Epithelial cell of proximal tubule (primary cell): ENCODE measurements at places on chromosomes 5 and 9.
A peak's percentile ranks its signal among the peaks of the same experiment; 100 is the strongest.

DNA sequence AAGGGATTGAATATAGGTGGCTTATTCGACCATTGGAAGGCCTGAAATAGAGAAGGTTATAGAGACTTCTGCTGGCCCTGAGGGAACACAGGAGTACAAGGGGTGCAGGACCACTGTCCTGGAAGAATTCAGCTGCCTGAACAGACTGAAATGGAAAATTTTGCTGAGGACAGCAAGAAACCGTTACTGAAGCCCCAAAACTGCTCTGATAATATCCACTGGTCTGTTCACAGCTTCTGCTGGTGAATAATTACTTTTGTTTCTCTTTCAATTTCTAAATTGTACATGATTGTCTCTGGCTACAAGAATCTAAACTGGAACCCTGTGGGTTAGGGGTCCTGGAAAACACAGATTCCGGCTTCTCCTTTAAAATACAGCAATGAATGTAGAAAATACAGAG, 218.5 kb upstream of the CDH12 start:
- DNase-seq, result no peak

GRCh38 chr5:53063176-53063575, 46.4 kb downstream of the MOCS2 start:
- DNase-seq, result no peak

DNA sequence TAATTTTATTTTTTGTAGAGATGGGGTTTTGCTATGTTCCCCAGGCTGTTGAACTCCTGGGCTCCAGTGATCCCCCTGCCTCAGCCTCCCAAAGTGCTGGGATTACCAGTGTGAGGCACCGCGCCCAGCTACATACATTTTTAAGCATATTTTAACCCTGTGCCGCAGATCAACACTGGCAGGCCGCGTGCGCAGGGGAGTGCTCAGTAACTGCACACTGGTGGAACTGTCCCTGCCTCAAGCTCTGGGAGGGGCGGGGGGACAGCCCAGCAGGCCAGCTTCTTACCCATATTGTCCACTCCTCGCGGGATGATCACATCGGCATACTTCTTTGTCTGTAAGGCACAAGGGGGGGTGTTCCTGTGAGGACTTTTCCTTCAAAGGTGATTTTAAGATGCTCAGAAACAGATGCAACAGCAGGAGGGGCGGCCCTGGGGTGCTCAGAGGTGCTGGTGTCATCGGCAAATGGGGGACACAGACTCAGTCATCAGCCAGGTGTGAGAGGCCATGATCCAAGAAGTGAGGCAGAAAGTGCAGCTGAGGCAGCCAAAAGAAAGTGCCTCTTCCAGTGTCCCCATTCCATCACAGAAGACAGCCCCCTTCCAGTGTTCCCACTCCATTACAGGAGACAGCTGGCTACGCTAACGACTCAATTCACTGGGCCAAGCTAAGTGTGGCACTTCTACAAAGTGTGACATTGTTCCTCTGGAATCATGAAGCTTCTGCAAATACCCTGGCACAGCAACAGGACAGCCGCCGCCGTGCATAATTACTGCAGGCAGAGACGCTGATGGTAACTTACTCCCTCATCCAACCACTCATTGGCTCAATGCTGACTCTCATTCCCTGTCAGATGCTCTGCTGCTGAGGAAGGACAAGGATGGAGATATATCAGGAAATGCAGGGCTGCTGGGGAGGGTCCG, 5.2 kb downstream of the UCK1 start:
- DNase-seq, result no peak

DNA sequence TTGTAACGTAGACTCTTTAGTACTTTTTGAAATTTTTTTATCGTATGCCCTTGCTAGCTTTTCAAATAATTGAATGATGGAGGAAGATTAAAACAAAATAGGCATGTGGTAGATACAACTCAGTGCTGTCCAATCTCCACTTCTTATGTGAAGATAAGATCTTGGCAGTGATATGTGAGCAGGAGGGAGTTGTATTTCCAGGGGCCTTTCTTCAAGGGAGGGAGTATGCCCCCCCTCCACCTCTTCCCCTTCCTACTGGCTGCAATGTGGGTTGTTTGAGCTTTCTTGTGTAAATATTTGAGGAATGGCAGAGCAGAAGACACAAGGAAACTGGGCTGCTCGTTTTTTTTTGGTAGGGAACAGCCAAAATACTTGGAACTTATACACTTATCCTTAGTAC, 374.9 kb downstream of the PSAT1 start:
- DNase-seq, result no peak

GRCh38 chr5:52728224-52728623, 59.5 kb upstream of the ITGA1 start:
- DNase-seq, result no peak

DNA sequence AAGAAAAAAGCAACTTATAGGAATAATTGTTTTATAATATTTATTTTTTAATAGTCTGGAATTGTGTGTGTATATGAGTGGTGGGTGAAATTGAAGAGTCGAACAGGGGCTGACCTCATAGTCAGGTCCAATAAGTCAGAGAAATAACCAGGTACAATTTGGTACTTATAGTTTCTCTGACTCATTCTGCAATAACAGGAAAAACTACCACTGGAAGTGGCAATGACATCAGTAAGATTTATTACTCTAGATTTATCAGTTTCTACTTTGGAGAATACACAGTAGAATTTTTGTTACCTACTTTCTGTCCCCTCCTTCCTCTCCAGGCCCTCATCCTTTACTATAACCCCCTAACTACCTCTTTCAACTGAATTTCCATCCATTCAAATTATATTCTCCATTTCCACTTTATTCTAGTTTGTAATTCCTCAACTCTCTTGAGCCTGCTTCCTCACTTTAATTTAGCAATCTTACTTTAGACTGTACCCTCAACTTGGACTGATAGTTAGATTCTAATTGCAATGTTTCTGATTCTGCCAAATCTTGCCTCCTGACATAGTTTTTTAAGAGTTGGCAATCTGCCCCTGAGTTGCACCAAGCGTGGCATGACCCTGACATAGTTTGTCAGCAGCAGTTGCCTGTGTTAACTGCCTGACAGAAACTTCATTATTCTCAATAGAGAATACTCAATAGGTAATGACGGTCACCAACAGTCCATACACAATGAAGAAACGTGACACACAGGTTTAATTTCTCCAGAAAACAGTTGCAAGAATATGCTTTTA, 475.3 kb upstream of the RIOK2 start:
- no peak for DNase-seq

DNA sequence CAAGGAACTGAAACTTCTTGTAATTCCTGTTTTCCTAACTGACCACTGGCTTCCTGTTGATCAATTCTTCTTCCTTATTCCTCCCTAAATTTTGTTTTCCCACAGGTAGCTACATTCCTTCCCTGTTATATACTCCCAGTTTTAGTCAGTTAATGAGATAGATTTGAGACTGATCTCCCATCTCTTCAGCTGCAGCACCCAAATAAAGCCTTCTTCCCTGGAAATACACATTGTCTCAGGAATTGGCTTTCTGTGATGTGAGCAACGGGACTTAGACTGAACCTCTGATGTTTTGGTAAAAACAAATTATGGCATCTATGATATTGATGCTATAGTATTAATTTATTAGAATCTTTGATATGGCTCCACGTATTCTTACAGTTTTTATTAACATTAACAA, 617.3 kb upstream of the ST8SIA4 start:
- no peak for DNase-seq

DNA sequence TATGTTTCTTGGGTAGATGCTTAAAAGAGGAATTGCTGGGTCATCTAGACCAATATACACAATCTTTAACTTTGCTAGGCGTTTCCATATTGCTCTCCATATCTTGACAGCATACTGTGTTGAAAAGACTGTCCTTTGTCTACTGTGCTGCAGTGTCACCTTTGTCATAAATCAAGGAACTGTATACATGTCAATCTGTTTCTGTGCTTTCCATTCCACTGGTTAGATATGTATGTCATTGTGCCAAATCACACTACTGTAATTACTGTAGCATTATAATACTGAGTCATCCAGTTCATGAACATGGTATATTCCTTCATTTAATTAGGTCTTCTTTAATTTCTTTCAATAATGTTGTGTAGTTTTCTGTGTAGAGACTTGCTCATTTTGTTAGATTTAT, 149.7 kb upstream of the RASGRF2 start:
- DNase-seq, result no peak

DNA sequence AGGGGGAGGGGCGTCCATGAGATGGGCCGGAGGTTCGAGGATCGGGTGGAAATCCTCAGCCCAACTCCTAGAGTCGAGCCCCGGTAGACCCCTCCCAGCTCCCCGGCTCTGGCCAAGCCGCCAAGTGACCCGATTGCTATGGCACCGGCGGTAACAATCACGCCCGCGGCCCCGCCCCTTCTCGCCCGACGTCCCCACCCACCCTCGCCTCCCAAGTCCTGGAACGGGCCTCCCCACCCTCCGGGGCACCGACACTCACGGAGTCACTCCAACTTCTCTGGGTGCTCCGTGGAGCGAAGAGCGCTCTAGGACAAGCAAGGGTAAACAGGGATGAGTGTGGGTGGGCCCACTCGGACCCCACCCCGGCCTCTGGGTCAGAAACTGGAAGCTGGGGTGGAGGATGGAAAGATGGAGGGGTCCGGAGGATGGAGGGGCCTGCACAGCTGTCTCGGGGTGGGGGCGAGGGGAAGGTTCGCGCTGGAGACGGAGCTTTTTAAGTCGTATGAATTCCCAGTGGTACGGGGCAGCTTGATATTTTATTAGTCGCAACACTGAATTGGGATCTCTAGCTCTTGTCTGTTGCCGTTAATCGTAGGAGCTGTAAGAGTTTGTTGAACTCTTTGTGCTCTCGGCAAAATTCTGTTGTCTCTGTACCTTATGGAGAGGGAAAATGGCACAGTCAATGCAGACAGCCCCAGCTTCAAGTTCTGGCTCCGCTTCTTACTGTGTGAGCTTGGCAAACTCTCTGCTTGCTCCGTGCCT, at the start of gene SPACA9:
TSS of gene SPACA9 (plus strand) at position 204 of the 762 bp plus-strand sequence. CDS start 5,050 bp downstream, outside the sequence.
- no peak for DNase-seq

GRCh38 chr9:87233899-87234455, 263.7 kb upstream of the DAPK1 start:
- no peak for DNase-seq

GRCh38 chr9:35798658-35799374, 7.4 kb downstream of the NPR2 start:
- peak; percentile 63 for DNase-seq
